ENCODE measurements at places on chromosomes 4 and X.

- no peak for DNase-seq
These were observed 12.3 kb upstream of the ZNF630 start for GRCh38 chrX:48083706-48084105.

DNA sequence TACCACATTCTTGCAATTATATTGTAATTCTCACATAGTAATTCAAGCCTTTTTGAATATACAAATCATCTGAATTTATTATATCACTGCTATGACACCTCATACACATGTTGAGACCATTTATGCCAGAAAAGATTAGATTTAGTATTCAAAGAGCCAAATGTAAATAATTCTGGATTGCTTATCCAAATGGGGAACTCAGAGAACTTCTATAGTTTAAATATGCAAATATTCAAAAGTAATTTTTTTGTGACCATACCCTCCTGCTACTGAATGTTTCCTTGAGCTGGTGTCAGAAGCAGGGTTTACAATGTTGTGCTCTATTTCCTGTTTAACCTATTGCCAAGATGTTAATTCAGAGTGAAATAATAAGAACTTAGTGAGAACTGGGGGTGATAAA, 372.2 kb downstream of the TRIML1 start:
- no peak for DNase-seq

- no peak for DNase-seq
These were observed 1.5 kb downstream of the SLC10A4 start for GRCh38 chr4:48484494-48485168.

DNA sequence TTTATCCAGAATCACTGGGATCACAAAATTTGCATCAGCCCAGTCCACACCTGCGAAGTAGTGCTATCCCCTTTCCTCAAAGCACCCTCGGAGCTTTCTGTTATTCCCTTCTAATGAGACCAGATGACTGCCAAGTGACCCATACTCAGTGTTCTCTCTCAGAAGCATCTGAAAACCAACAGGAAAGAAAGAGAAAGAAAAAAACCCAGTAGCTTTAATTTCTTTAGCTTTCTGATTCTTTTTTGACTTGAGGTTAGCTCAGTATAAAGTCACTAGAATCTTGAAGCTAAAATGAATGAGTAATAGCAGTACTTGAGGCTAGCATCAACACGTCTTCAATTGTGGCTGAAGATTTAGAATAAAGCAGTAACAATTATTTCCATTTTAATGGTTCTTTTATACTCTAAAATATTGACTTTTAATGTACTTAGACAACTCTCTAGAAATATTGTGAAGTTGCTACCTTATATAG, 124.4 kb downstream of the ANK2 start:
- no peak for DNase-seq

GRCh38 chr4:122122083-122122482, 30.0 kb upstream of the BLTP1 start:
- DNase-seq = no peak

GRCh38 chr4:27844376-27844775, 983.7 kb downstream of the STIM2 start:
- DNase-seq = no peak

GRCh38 chr4:11564021-11564420, 135.3 kb upstream of the HS3ST1 start:
- DNase-seq = no peak

GRCh38 chrX:128805236-128805635, 718.1 kb downstream of the SMARCA1 start:
- DNase-seq = no peak

- no peak for DNase-seq
These were observed 185.5 kb upstream of the PITX2 start for GRCh38 chr4:110808351-110808878.

DNA sequence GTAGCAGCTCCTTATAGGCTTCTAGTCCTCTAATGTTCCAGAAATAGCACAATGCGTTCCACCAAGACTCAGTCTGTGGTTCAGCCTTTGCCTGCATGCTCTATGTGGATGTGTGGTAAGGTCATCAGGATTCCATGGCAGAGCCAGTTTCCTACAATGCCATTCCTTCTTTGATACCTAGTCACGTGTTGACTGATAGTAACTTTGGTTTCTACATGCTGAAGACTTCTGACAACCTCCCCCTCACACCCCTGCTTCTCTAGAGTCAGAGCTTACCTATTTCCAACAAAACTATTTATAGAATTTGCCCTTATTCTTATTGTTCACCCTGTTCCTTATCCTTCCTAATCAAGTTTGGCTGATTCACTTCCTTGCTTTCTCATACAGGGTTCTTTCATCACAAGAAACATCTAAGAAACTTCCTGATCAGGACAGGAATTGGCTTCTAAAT, 81.1 kb downstream of the CT47B1 start:
- DNase-seq = no peak

GRCh38 chr4:137310593-137311490, 221.5 kb downstream of the PCDH18 start:
- DNase-seq = no peak

DNA sequence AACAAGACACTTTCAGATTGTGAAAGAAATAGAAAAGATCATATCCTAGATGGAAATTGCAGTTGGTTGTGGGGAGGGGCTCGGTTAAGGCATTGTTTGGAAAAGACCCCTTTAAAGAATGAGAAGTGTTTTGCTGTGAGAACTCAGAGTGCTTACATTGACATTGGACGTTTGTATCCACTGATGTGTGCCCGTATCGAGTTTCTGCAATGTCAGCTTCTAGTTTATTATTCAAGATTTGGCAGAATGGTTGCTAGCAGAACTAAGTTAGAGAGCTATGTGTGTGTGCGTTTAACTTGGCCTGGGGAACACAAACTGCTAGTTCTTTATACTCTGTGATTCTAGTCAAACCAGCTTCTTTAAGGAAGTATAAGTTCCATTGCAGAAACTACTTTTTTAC, 2702.5 kb downstream of the PCDH7 start:
- no peak for DNase-seq

DNA sequence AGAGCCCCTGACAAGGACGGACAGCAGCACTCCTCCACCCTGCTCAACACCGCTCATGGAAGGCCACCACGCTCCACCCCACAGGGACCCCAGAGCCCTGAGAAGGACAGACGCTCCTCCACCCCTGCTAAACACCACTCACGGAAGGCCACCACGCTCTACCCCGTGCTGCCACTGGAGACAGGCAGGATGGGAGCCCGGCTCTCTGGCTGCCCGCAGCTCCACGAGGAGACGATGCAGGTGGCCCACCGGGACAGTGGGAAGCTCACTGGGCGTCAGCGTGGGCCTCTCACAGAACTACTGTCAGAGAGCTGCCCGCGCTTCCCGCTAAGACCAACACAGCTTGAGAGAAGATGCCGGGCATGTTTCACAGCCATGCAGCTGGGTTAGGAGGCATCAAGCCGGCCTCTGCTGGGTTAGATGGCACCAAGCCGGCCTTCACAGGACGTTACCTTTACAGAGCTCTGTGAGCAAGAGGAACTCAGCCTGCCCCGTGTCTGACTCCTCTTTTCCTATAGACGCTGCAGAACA, 20.8 kb downstream of the GAK start:
- no peak for DNase-seq

DNA sequence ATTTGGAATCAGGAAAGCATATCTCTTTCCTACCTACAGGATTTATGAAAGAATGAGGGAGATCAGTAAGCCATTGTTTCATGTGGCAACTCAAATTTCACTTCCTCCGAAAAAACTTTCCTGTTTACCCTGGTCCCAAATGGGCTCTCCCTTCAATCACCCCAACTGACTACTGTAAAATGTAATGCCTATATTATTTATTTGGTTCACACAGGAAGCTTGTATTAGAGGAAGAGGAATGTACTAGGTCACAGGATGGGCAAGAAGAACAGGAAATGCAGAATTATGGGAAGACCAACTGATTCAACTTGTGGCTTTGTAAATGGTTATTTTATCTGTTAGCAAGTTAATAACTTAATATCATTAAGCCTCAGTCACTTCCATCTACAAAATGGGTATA, 23.1 kb downstream of the COL4A6 start:
- no peak for DNase-seq

GRCh38 chr4:138114434-138114833, 127.7 kb downstream of the SLC7A11 start:
- DNase-seq = no peak

DNA sequence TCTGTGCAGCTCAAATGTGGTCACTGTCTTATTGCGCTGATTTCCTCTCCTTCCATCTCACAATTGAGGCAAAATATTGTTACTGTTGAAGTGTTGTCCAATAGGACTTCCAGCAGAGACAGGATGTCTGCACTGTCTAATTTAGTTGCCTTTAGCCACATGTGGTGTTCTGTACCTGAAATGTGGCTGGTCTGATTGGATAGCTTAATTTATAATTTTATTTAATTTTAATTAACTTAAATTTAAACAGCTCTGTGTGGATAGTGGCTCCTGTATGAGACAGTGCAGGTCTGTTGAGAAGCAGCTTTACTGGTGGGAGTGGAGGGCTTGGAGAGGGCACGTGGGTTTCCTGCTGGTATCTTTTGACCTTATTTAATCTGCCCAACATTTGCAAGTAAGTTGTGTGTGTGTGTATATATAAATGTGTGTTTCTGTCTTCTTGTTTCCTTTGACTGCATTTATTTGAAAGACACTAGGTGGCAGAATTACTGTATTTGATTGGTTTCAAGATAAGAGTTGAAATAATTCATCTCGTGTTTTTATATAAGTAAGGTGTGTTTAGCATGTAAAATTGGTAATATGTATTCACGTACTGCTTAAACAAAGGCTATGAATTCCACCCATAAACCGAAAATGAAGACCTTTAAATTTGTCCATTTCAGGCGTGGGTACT, 55.3 kb upstream of the MSANTD1 start:
- DNase-seq = no peak

- no peak for DNase-seq
These were observed 226.5 kb downstream of the PPP4R3C start for GRCh38 chrX:27236681-27237080.

- no peak for DNase-seq
These were observed 68.2 kb downstream of the FAM193A start for GRCh38 chr4:2604614-2605013.

- no peak for DNase-seq
These were observed 43.2 kb downstream of the MANBA start for GRCh38 chr4:102717448-102718092.

DNA sequence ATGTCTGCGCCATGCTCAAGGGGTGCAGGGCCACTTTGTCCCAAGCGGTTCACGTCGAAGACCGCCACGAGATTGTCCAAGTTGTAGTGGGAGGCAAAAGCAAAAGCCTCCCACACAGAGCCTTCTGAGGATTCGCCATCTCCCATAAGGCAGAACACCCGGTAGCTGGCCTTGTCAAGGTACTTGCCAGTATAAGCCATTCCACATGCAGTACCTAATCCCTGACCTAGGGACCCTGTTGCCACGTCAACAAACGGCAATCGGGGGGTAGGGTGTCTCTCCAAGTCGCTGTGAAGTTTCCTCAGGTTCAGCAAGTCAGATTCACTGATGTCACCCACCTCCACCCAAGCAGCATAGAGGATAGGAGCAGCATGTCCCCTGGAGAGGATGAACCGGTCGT, 424 bp downstream of the TKTL2 start:
- no peak for DNase-seq

- DNase-seq = no peak
These were observed 12.8 kb downstream of the CYP4V2 start for GRCh38 chr4:186204103-186204559.

- DNase-seq = no peak
These were observed 30.0 kb downstream of the CTBP1 start for GRCh38 chr4:1218634-1219565.

DNA sequence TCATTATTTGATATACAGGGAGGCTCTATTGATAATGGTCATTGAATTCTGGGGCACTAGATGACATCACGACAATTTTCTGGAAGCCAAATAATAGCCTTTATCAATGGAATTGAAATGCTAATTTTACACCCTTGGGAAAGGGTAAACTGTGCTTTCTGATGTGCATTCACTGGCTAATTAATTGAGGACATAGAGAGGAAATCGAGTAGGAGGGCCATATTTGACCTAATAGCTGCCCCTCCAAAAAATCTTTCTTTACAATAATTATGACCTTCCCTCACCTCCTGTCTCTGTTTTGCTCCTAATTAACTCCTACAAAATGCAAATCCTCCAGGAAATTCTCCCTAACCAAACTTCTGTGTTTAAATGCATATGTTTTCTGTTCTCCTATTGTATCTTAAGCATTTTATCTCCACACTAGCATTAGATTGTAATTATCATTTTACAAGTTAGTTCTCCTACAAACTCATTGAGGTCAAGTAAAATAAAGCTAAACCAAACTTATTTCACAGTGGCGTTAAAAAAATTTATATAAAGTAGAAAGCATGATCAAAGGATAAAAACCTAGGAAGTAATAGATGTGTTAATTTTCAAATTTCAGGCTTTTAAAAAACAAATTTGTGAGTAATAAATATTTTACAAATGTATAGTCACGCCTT, 1414.0 kb upstream of the AGA start:
- no peak for DNase-seq

GRCh38 chrX:112866175-112866574, 25.5 kb upstream of the AMOT start:
- DNase-seq = no peak

- no peak for DNase-seq
These were observed 297.0 kb upstream of the INTU start for GRCh38 chr4:127335732-127336131.

GRCh38 chr4:2537011-2537830, 774 bp downstream of the FAM193A start:
- peak; percentile 63 for DNase-seq

DNA sequence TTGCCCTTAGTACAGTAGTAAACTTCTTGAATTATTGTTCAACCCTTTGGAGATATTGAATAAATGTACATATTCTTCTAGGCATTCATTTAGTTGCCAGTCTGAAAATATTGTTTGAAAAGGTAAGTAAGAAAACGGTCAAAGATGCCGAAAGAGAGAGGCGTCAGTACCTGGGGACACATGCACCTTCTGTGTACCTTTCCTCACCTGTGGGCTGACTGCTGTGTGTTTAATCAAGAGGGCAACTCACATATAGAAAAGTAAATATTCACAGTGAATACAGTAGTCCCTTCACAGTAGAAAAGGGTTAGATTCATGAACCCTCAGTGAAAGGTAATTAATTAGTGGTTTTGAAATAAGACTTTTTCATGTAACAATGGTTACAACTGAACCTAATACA, 6.9 kb downstream of the ANXA10 start:
- DNase-seq = no peak

GRCh38 chr4:86563416-86563815, 30.7 kb upstream of the PTPN13 start:
- no peak for DNase-seq

- no peak for DNase-seq
These were observed 64.2 kb upstream of the ZNF518B start for GRCh38 chr4:10521424-10521823.

GRCh38 chr4:47560682-47561081, 75.6 kb downstream of the ATP10D start:
- DNase-seq = no peak

- DNase-seq = no peak
These were observed 17.5 kb downstream of the SLC16A2 start for GRCh38 chrX:74438764-74439163.
